ENCODE measurements at places on chromosomes 2 and 18. TPM values are rescaled to one million over a fixed set of nuclear protein-coding genes. Genes with fewer than 3 reads are reported as not detected.

Gene ST6GAL2
- total RNA-seq, result 64.2 TPM

- no peak for DNase-seq
Observed at GRCh38 chr2:85503168-85503850, 35.7 kb upstream of the MAT2A start.

GRCh38 chr2:226799976-226800940 is 638 bp upstream of the IRS1 start:
- peak; percentile 73 for DNase-seq

Gene MEP1B
- not detected for total RNA-seq

Gene OSR1
- 26.2 TPM for total RNA-seq

GRCh38 chr2:34602262-34602661 is 1003.2 kb upstream of the FAM98A start:
- no peak for DNase-seq

Gene SERPINB10
- total RNA-seq, result not detected

- no peak for DNase-seq
Observed at GRCh38 chr2:172089005-172089504, 3.7 kb downstream of the DLX1 start.

DNA sequence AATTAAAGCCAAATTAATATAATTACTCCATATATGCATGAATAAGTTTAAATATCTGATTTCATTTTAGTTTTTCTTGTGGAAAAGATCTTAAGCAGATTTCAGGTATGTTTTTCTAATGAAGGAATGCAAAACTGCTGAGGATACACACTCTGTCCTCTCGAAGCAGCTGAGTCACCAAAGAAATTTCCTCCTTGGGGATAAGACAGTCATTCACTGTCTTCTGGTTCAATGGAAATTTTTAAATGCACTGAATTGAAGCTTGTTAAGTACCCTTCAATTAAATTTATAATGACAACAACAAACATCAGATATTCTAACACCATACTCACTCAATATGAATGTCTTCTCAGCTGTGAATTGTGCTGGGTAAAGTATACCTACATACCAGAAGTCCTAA is 101.5 kb upstream of the DNER start:
- DNase-seq, result no peak

DNA sequence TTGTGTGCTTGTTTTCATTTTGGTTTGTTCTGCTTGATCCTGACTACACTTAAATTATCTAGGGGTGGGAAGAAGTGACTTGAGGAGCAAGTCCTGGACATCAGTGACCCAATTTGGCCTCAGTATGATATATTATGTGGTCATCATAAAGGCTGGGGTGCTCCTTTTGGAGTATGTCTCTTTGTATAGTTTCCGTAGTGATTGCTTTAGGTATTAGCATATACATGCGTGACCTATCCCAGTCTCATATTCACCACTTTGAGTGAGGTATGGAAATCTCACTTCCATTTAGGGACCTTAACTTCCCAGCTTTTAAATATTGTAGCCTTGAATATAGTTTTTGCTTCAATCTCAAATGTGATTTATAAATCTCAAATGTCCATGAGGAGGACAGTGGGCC is 241.0 kb downstream of the PTGR3 start:
- DNase-seq, result no peak

DNA sequence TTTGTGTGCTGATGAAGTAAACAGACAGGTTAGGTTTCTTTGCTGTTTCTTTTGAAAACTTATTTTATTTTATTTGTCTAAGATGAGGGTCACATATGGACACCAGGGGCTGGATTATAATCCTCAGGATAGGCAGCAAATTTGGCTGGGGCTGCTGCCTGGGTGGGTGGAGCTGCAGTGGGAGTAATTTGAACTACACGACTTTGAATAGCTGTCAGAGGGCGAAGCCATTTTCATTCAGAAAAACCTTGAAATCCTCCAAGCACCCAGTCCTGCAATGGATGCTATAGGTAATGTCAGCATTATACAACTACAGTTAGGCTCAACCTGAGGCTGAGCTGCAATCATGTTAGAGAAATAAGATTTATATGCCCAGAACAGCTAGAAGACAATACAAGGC is 16.6 kb downstream of the SETBP1 start:
- DNase-seq, result no peak

Gene IL18RAP
- 0.29 TPM for total RNA-seq

Gene SULT1C4
- total RNA-seq, result 12.0 TPM

Gene CDCA7
- 0.51 TPM for total RNA-seq

DNA sequence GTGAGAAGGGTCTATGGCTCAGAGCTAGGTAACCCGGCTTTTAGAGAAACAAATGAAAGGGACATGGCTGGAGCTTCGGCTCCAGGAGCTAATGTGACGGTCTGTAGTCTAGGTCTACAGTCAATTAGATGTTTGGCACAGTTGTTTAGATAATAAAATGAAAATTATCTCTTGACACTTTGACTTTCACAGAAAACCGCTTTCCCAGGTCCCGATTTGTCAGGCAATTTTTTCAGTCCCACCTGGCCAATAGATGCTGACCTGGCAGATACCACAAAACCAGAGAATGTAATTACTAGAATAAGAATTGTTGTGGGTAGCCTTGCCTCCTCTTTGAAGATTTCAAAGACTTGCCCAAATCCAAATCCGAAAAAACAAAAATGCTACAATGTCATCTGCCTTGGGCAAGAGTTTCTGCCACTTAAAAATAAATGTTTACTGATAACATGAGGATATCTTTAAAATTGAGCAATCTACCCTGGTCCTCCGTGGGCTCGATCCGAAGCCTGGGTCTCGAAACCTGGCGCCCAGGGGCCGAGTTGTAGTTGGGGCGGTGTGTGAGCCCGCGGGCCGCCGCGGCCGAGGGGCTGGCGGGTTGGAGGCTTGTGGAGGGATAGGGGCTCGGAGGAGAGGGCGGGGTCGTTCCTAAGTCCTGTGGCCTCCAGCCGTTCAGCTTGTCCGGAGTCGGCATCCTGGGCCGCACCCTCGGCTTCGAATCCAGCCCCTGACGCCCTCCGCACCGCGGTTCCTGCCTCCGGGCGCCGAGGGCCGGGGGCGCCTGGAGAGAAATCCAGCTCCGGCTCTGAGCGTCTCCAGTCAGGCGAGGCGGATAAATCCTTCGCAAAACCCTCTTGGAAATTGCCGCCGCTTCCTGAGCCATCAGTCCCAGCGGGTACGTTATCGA is 2.3 kb downstream of the EMX1 start:
- DNase-seq, result no peak

GRCh38 chr2:40030456-40030975 is 251.5 kb upstream of the THUMPD2 start:
- no peak for DNase-seq

- no peak for DNase-seq
Observed at GRCh38 chr2:223815186-223815883, 22.0 kb downstream of the AP1S3 start.

DNA sequence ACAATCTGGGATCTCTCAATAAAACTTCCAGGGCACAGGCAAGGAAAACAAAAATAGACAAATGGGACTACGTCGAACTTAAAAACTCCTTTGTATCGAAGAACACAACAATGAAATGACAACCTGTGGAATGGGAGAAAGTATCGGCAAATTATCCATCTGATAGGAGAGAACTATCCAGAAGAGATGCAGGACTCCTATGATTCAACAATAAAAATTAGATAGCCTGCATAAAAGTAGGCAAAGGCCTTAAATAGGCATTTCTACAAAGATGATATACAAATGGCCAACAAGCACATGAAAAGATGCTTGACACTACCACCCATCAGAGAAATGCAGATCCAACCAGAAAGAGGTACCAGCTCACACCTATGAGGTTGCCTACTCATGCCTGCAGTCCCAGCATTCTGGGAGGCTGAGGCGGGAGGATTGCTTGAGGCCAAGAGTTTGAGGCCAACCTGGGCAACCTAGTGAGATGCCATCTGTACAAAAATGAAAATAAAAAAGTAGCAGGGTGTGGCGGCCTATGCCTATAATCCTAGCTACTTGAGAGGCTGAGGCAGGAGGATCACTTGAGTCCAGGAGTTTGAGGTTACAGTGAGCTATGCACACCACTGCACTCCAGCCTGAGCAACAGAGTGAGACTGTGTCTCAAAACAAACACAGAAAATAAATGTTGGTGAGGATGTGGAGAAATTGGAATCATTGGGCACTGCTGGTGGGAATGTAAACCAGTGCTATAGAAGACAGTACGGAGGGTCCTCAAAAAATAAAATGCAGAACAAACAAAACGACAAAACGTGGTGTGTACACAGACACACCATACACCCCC is 21.6 kb downstream of the TWIST2 start:
- no peak for DNase-seq

Gene DQX1
- not detected for total RNA-seq

Gene SNTG2
- total RNA-seq, result 44.6 TPM

- DNase-seq, result no peak
Observed at GRCh38 chr2:122009561-122009960, 254.1 kb downstream of the TSN start.

Gene CXCR4
- 7.1 TPM for total RNA-seq

- DNase-seq, result no peak
Observed at GRCh38 chr18:77422974-77423867, 173.6 kb downstream of the GALR1 start.

DNA sequence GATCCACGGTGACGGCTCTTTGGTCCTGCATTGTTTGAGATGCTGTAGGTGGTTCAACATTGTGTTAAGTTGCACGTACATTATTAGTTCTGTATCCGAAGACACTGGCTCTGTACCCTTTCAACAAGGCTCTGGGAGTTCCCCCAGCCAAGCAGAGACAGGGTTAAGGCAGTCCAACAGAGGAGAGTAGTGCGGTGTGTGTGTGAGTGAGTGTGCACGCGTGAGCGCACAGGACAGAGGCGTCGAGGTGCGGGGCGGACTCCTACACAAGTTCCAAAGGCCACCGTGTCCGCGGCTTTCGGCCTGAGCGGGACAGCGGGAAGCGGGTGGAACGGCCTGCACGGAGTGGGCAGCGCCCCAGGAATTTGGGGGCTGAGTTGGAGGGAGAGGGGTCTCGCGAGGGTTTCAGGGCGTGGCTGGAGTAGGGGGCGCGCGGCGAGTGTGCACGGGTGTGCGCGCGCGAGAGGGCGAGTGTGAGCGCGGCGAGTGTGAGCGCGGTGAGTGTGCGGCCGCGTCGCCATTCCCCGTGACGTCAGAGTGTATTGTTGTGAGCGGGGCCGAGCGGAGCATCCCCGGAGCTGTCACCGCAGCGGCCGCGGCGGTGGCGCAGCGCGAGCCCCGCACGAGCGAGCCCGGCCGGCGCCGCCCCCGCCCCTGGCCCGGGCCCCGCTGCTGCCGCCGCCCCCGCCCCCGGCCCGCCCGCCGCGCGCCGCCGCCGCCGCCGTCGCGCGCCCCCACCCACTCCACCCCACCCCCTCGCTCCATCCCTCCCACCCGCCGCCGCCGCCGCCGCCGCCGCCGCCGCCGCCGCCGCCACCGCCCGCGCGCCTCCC is at the start of gene ASXL3:
Gene ASXL3, plus strand, starts transcription at position 535 of the 833 bp plus-strand sequence. CDS start 413 bp downstream, outside the sequence.
- DNase-seq, result peak; percentile 35

Gene NOL4
- total RNA-seq, result not detected

Gene TLX2
- total RNA-seq, result not detected

GRCh38 chr18:35386600-35387100 is 9.5 kb upstream of the ZNF396 start:
- DNase-seq, result peak; percentile 28

GRCh38 chr18:8947566-8947965 is 154.9 kb upstream of the NDUFV2 start:
- no peak for DNase-seq

Gene NTSR2
- total RNA-seq, result not detected

GRCh38 chr2:37609782-37610181 is 61.7 kb downstream of the CDC42EP3 start:
- DNase-seq, result no peak

DNA sequence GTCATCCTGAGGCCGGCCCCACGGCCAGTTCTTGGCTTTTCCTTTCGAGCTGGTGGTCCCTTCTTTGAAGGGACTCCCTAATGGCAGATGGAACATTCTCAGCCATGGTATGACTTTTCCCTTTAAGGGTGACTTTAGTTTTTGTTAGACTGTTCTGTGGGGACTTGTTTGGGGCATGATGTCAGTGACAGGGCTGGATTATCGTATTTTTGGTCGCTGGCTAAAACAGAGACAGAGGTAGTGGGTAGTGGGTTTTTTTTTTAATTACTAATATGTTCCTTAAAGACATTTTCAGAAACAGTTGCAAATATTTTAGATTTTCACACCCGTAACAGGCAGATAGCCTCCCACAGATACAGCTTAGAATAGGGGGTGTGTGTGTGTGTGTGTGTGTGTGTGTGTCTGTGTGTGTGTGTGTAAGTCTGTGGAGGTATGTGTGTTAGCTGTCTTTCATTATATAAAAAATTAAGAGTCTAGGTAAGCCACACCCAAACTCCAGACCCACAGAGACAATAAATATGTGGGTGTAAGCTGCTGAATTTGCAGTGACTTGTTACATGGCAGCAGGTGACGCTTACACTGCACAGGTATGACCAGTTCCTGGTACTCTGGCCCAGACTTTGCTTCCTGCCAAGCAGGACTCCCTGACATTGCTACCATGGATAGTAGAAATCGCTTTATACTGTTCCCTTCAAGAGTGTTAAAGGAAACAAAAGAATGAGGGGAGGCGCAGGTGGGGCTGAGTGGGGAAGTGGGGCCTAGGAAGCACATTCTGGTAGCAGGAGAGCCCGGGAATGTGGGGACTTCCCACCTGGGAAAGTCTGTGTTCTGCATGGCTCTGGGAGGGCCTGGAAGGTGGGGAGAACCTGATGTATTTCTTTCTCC is 20.9 kb downstream of the NCK2 start:
- DNase-seq, result no peak

Gene REG1B
- not detected for total RNA-seq

GRCh38 chr18:53458268-53458667 is 766.2 kb downstream of the MBD2 start:
- no peak for DNase-seq

DNA sequence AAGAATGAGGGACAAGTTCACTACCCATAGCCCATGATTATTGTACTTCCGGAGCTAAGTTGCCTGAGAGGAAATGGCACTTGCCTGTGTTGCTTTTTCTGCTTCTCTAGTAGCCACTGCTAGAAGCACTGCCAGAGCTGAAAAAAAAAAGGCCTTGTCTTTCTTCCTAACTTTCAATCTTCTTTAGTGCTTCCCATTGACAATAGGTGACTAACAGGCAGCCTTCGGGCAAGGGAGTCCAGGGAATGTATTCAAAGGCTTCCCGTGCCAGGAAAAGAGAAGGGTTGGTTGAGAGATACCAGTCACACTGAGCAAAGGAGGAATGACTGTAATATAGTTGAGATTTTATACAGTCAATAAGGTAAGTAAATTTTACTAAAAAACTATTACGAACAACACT is 242.0 kb downstream of the CALCRL start:
- DNase-seq, result no peak

Gene ANXA4
- total RNA-seq, result 78.5 TPM

Gene SCYGR4
- not detected for total RNA-seq

DNA sequence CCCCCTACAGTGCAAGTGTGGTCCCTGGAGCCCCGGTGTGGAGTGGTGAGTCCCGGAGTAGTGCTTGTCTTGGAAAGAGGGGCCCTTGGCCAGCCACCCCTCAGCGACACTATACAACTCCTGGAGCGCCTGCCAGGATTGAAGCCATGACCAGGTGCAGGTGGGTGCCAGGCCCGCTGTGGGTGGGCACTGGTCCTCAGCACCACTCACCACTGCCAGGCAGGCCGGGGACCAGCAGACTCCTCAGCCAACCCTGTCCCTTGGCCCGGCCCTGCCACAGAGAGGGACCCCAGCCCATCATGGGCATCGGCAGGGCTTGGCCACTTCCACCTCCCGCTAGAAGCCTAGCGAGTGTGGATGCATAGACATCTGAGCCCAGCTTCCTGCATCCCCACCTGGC is 42.2 kb downstream of the STK25 start:
- no peak for DNase-seq

- peak; percentile 73 for DNase-seq
Observed at GRCh38 chr2:215920244-215921100, 92.9 kb downstream of the MREG start.
